ENCODE measurements at places on chromosomes 1 and 21. TPM values are rescaled to one million over a fixed set of nuclear protein-coding genes. Genes with fewer than 3 reads are reported as not detected.
A peak's percentile ranks its signal among the peaks of the same experiment; 100 is the strongest.

- H3K4me1 ChIP-seq = peaks cover 16% of the 10 kb centered on the region
- H3K27ac ChIP-seq = peak overlapping the region; percentile 95
- H3K36me3 ChIP-seq = no peaks in the 10 kb centered on the region
- H3K27me3 ChIP-seq = no peaks in the 10 kb centered on the region
These were observed 9.1 kb downstream of the PLOD1 start for GRCh38 chr1:11943619-11944018.

GRCh38 chr1:100968621-100969020, 57.0 kb downstream of the DPH5 start:
- H3K4me3 ChIP-seq = no peak overlapping the region
- peaks cover 13% of the 10 kb centered on the region for H3K36me3 ChIP-seq
- no peak for DNase-seq

DNA sequence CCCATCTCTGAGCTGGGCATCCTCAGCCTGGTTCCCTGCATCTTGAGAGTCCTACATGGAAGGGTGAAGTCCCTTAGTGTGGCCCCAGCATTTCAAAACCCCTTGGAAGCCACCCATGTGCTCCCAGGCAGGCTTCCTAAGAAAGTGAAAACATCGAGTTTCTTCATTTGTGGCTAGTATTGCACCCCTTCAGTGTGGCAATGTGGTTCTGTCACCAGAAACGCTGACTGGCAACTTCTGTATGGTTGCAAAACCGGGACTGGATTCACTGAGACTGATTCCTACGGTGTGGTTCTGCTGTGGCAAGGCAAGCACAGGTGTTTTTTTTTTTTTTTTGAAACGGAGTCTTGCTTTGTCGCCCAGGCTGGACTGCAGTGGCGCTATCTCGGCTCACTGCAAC, 9.0 kb upstream of the IFNGR2 start:
- no peaks in the 10 kb centered on the region for H3K4me1 ChIP-seq
- no peaks in the 10 kb centered on the region for H3K27me3 ChIP-seq
- DNase-seq = no peak
- no peaks in the 10 kb centered on the region for H3K36me3 ChIP-seq
- no peak overlapping the region for H3K27ac ChIP-seq
- no peak overlapping the region for H3K4me3 ChIP-seq

DNA sequence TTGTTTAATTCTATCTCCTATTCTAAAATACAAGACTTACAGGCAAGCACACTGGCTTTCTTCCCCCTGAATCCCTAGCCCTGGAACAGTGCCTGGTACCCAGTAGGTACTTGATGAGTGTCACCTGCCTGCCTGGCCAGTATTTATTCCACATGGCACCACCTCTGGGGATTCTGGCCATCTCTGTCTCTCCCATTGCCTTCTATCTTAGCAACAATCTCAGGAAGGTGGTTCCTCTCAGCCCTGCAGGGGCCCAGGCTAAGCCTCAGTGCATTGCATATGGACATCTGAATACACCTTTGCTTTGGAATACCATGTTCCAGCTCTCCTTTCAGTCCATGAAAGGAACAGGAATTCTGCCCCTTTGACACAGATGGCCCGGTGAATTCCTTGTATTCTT, 81.0 kb downstream of the HIVEP3 start:
- DNase-seq = no peak
- H3K4me1 ChIP-seq = no peaks in the 10 kb centered on the region
- no peak overlapping the region for H3K4me3 ChIP-seq
- H3K36me3 ChIP-seq = no peaks in the 10 kb centered on the region
- H3K27me3 ChIP-seq = no peaks in the 10 kb centered on the region

- no peaks in the 10 kb centered on the region for H3K36me3 ChIP-seq
- no peaks in the 10 kb centered on the region for H3K27me3 ChIP-seq
- H3K4me3 ChIP-seq = no peak overlapping the region
- H3K27ac ChIP-seq = no peak overlapping the region
- no peak for DNase-seq
These were observed 1271.5 kb upstream of the PRMT6 start for GRCh38 chr1:105785021-105785420.

- no peak overlapping the region for H3K27ac ChIP-seq
- H3K36me3 ChIP-seq = no peaks in the 10 kb centered on the region
- no peak overlapping the region for H3K4me3 ChIP-seq
- no peaks in the 10 kb centered on the region for H3K27me3 ChIP-seq
- no peak for DNase-seq
- no peaks in the 10 kb centered on the region for H3K4me1 ChIP-seq
These were observed 519.7 kb downstream of the KCNT2 start for GRCh38 chr1:196088541-196088940.

DNA sequence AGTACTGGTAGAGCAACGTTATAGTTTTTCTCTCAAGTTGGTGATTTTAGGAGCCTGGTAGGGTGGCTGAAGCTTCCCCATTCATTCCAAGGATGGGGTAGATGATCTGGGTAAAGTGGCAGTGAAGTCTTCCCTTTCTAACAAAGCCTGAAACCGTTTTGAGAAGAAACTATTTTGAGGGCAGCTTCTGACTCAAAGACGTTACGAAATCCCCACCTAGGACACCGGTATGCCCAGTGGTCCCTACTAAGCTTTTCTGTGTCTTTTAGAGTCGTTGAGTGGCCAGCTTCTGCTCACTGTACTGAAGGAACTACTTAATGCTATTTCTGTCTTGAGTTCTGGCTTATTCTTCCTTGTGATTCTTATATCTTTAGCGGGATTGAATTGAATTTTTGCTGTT, 1.4 kb downstream of the WDTC1 start:
- no peaks in the 10 kb centered on the region for H3K36me3 ChIP-seq
- peak overlapping the region; percentile 68 for H3K4me3 ChIP-seq

The SAMD11 gene
- 90.7 TPM for total RNA-seq
